T-helper 22 cell (primary cell): ENCODE measurements at places on chromosomes 2 and 18.

GRCh38 chr2:16660114-16660513 is 5.5 kb downstream of the CYRIA start:
- DNase-seq, result no peak

DNA sequence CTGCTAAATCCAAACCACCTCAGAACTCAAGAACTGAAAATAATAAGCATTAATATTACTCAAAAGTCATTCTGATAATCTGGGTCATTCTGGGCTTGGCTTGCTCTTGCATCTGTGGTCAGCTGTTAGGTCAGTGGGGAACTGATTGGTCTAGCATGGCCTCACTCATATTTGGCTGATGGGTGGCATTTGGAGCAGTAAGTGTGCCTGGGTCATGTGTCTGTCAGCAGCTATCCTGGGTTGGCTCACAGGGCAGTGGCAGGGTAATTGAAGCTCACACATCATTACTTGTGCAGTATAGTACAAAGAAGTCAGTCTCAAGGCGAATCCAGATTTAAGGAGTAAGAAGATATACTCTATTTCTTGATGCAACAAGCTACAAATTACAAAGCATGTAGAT is 9.6 kb downstream of the RPL37A start:
- DNase-seq, result no peak

DNA sequence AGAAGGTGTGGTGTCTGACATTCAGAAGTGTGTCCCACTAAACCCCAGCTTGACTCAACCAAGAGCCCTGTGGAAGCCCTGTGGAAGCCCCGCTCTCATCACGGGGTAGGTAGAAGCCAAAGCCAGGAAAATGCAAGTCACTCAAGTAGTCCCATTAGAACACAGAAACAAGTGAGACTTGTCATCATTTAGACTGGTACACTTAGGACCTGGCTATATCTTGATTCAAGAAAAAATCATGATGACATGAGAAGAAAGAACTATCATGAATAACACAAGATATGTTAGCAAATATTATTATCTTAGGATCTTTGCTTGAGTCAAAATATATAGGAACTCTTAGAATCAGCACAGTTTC is 28.2 kb upstream of the SULT1C4 start:
- DNase-seq, result no peak

- no peak for DNase-seq
Measured at GRCh38 chr2:118121986-118122524, 33.8 kb downstream of the INSIG2 start.

GRCh38 chr2:12883906-12884305 is 167.2 kb downstream of the TRIB2 start:
- DNase-seq, result no peak

- no peak for DNase-seq
Measured at GRCh38 chr2:204545861-204546735, 823 bp downstream of the PARD3B start.

DNA sequence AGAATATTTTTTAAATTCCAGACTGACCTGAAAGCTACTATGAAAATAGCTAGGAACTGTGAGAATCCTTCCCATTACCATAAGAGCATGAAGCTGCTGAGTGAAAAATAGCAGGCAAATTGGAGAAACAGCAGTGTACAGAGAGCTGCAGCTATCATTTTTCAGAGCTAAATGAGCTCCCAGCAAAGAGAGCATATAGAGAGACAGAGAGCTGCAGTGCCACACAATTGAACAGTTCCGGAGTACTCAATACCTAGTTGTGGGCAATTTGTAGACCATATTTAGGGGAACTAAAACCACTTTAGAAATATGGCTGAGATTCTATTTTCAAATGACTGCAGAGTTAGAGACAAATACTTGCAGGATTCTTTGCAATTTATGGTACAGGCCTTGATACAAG is 645.3 kb downstream of the STK39 start:
- no peak for DNase-seq

DNA sequence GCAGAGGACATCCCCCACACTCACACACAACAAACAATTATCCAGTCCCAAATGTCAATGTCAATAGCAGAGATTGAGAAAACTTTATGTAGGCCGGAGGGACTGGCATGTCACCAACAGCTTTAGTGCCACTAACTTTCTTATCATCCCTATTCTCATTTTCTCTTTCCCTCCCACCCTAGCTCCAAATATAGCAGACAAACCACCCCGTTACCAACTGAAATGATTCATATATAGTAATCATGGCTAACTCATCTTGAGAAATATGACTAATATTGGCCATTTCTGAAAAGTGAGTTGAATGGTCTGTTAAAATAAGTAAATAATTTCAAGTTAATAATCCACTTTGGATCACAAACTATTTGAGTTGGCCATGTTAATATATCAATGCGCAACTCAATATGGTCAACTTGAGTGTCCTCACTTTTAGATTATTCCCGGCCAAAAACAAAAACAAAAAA is 242.1 kb upstream of the RND3 start:
- DNase-seq, result no peak

DNA sequence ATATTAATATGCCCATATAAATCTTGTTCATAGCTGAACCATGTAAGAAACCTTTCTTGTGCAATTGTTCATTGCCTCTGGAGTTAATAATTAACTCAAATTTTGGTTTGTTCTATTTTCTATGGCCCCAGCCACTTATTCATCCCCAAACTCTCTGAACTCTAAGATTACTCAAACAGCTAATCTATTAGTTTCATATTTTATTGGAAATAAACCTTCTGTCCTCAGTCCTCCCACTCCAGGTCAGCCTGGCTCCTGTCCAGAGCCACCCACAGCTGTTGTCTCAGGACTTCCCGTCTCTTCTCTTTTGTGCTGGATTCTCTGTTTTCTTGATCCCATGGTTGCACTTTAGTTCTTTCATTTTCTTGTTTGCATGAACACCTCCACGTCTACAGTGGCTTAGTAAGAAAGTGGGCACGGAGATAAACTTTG is 4.4 kb upstream of the RNF103 start:
- DNase-seq, result no peak

DNA sequence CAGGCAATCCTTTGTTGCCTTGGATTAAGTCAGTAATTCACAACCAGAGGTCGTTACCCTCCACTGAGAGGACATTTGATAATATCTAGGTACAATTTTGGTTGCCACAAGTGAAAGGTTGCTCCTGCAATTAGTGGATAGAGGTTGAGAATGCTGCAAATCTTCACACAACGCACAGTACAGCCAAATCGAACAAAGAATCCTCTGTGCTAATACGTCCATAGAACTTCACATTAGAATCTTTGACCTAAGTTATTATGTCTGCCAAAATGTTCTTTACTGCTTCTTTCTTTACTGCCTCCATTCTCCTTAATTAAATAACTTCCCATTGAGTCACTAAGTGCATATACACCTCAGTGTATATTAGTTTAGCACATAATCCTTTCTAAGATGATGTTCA is 879.5 kb downstream of the TRIB2 start:
- no peak for DNase-seq

- no peak for DNase-seq
Measured at GRCh38 chr2:161217597-161218185, 57.5 kb downstream of the TANK start.

GRCh38 chr18:2984703-2985261 is 28.2 kb downstream of the LPIN2 start:
- no peak for DNase-seq

- no peak for DNase-seq
Measured at GRCh38 chr2:130190237-130190636, 8.0 kb downstream of the TUBA3E start.

GRCh38 chr2:71937396-71937795 is 210.3 kb downstream of the CYP26B1 start:
- no peak for DNase-seq

DNA sequence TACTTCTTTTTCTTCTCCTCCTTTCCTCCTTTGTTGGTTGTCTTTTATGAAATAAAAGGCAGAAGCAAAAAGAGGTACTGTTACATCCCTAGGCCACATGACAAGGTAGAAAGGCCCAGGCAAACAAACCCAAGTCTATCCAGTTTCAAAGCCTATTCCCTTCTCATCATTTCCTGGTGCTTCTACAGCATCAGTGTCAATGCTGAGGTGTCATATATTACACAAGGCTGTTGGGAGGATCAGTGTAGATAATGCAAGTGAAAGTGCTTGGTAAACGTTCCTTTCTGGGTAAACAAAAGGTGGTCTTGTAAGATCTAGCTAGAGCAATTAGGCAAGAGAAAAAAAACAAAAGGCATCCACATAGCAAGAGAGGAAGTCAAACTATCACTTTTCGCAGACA is 64.9 kb downstream of the EVA1A start:
- no peak for DNase-seq

DNA sequence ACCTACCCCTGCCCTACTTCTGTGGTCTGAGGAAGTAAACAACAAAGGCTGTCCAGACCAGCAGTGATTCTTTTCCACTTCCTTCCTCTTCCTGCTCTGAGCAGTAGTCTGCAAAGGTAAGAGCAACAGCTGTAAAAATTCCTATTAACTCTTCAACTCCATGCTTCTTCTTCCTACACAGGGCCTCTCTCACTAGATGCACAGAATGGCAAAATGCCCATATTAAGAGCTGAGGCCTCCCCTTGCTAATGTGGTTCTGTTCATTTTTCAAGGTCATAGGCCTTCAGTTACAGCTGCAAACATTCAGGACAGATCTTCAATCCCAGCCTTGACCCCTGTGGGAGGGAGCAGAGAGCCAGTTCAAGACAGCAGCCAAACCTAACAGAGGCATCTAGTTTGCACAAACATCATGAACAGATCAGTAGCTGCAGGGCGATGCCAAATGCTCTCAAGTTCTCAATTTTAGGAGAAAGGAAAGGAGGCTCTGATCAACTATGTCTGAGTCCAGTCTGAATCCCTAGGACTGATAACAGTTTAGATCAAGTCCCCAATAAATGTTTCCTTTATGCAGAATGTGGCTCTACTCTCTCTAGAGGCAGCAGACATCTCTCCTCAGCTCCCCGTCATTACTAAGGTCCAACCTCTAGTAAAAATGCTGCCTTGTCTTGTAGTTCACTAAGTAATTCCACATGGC is 20.9 kb downstream of the SLC40A1 start:
- no peak for DNase-seq

DNA sequence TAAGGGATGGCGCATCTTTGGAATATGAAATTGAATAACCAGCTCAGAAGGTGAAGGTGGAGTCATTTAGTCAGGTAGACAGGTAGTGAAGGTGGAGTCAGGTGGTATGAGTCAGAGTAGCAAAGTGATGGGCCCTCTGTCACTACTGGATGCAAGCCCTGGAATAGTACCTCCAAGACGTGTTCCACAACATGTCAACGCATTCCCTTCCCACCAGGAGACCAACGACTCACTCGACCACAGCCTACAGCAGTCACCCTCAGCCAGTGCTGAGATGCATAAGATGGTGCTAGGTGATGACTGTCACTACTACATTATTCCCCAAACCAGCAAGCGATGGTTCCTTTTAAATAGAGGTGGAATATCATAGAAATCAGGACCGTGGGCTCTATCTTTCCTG is 6.8 kb downstream of the CPLX4 start:
- no peak for DNase-seq

DNA sequence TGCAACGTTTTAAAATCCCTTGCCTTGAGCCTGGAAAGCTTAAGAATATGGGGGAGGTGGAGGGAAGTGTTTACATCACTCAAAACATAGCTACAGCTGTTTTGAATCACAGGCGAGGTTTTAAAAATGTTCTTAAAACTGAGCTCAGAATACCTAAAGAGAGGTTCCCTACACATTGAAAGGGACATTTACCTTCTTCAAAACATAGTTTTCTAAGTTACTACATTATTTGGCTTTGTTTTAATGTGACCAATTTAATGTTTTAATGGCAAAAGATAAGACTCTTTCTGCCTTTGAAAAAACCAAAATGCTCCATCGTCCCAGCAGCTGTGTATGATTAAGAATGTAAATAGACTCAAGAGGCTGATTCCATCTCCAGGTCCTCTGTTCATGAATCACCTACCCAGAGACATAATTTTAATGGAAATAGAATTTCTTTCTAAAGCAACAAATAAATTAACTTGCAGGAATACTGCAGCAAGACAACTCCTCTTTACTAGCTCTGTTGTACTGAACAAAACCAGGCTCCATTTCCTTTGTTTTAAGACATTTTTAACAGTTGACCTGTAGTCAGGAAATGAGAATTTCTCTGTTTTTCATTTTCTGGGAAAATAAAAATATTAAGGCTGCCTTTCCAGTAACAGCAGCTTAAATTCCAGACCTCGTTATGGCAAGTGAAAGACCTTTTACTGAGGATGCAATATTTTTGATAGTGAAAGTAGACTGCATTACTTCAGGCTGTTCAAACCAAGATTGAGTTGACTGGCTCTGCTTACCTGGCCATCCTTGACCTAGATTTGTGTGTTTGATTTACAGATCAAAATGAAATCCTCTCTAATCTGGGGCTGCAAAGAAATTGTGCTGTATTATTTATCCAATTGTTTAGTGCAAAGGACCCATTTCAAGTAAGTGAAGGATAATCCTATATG is 33.7 kb upstream of the WDR75 start:
- no peak for DNase-seq

DNA sequence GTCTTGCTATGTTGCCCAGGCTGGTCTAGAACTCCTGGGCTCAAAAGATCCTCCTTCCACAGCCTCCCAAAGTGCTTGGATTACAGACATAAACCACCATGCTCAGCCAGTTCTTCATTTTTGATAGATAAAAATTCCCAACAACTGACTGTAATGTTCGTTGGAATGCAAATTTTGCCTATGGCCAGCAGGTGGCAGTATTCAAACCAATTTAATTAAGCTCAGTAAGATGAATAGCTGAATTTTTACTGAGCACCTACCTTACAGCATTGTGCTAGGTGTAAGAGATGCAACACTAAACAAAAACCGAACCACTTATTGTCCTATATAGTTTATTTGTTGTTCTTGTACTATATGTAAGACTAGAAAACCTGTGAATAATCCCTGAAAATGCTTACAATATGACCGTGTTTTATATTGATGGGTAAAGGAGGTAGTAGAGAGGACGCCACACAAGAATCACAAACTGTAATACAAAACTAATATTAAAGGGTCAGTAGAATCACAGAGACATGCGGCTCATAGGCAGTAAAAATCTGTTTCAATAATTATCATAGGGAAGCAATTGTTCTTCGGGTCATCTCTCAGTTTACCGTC is 8.2 kb upstream of the TMEM182 start:
- DNase-seq, result no peak

DNA sequence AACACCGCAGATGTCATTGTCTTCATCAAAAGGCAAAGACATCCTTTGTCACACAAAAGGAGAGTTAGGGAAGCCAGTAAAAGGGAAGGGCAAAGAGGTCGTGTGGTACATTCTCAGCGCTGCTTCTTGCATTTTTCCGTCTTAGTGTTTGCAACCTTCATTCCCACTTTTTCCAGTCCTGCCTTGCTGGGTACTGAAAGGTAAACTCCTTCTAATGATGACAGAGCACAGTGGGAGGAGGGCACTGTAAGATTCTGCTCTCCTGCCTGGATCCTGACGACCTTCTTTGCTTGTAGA is 424.3 kb upstream of the MEX3C start:
- DNase-seq, result no peak

- DNase-seq, result no peak
Measured at GRCh38 chr18:7562491-7562890, 4.6 kb upstream of the PTPRM start.
